ENCODE measurements at places on chromosomes 13 and 19.

DNA sequence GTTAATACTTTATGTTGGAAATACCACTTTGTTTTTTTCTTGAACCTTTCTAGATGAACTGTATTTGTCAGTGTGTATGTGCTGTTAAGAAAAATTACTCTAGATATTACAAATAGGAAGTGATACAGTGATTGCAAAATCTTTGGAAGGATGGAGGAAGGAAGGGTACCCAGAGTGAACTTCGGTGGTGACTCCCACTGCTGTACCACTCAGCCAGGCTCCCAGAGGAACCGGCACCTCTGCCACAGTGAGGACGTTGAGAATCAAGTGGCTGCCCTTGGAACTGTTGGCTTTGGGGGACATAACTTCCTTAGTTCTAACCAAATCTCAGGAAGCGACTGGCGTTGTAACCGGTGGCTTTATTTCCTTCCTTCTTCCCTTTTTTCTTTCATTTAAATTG is 184.7 kb downstream of the PCCA start:
- no peak for DNase-seq

GRCh38 chr13:36599641-36600040 is 74.2 kb upstream of the SERTM1 start:
- no peak for DNase-seq

DNA sequence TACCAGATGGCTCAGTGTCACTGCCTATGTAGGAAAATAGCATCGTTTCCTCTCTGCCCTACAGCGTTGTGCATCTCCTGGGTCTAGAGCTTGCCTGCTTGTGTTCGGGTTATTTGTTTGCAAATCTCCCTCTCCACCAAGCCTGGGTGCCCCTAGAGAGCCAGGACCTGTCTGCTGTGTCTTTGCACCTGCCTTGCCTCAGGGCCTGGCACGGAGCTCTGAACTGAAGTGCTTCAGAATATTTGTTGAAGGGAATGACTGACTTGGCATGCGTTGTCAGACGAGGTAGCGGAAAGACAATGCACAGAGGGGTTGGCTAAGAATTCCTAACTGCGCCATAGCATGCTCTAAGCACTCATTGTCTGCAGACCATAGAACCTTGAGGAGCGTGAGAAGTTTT is 263.4 kb downstream of the FGF9 start:
- DNase-seq: no peak

GRCh38 chr13:41004875-41005693 is 14.0 kb downstream of the ELF1 start:
- peak; percentile 59 for DNase-seq

DNA sequence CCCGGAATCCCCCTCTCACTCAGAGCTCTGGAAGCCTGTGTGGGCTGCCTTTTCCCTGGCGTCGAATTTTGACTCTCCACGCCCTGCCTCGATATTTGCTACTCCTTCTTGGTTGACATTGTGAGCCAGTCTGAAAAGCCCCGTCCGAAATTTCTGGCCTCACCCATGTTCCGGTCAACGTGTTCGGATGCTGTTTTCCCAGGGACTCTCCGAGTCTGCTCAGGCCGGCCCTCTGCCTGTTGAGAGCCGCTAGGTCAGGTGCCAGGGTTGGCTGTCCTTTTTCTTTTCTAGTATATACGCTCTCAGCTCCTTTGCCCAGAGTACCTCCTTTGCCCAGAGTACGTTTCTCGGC is 6.8 kb upstream of the DGKH start:
- DNase-seq: no peak
